ENCODE measurements at places on chromosomes 13 and 19.

- no peak for DNase-seq
Observed at GRCh38 chr19:33231511-33231910, 5.9 kb upstream of the SLC7A10 start.

DNA sequence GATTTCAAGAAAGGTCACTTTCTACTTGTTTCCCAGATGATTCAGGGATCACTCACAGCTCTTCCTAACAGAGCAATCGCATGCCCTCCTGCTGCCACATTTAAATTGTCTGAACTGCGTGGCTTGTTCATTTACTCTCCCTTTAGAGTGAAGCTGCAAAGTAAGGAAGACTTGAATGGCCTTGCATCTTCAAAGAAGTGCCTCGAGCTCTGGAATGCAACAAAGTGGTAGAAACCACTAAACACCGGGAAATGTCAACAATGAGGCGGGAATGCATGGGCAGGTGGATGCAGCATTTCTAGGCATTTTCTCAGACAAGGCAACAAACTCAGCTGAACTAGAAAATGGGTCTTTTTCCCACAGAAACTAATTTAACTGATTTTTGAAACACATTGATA is 10.3 kb upstream of the DACH1 start:
- no peak for DNase-seq

DNA sequence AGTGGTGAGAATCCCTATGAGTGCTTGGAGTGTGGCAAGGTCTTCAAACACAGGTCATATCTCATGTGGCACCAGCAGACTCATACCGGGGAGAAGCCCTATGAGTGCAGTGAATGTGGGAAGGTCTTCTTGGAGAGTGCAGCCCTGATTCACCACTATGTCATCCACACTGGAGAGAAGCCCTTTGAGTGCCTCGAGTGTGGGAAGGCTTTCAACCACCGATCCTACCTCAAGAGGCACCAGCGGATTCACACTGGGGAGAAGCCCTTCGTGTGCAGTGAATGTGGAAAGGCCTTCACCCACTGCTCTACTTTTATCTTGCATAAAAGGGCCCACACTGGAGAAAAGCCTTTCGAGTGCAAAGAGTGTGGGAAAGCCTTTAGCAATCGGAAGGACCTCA is 18.7 kb upstream of the AURKC start:
- no peak for DNase-seq

DNA sequence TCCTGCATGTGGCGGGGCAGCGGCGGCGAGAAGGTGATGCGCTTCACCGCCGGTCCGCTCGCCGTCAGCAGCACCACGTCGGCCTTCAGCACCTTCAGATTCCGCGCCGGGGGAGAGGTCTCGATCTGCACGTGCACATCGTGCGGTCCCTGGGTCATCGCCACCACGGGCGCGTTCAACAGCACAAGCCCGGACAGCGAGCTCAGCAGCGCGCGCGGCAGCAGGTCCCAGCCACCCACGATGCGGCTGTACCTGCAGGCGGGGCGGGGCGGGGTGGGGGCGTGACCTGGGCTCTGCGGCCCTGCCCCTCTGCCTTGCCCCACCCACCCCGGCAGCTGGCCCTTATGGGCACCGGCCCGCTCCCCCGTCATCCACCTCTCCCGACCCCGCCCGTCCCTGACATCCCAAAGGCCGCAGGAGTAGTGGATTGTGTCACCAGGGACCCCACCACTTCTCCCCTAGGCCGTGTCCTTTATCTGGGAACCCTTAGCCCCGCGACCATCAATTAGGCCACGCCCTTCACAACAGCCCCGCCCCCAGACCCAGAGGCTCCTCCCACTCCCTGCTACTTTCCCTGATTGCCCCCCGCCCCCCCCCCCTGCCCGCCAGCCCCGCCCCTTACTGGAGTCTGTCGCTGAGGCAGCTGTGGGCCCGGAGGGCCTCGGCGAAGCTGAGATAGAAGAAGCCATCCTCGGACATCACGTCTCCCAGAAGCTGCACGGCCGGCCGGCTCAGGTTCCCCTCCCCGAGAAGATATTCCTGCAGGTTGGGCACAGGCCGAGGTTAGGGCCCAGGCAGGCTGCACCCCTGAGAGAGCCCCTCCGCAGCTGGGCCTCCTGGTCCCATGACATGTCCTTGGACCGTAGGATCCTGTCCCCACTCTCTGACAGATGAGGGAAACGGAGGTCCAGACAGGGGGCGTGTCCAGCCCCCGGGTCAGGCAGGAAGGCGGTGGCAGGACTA is 6.1 kb downstream of the IL4I1 start:
- DNase-seq: peak; percentile 68

GRCh38 chr19:35908010-35908441 is at the start of gene TYROBP:
TSS of gene TYROBP (minus strand) at chr19:35908295. CDS start at chr19:35908228, 67 bp downstream.
- no peak for DNase-seq

GRCh38 chr13:30870049-30870884 is 35.8 kb upstream of the MEDAG start:
- DNase-seq: no peak

- DNase-seq: no peak
Observed at GRCh38 chr19:31348481-31349159, 616 bp downstream of the TSHZ3 start.

DNA sequence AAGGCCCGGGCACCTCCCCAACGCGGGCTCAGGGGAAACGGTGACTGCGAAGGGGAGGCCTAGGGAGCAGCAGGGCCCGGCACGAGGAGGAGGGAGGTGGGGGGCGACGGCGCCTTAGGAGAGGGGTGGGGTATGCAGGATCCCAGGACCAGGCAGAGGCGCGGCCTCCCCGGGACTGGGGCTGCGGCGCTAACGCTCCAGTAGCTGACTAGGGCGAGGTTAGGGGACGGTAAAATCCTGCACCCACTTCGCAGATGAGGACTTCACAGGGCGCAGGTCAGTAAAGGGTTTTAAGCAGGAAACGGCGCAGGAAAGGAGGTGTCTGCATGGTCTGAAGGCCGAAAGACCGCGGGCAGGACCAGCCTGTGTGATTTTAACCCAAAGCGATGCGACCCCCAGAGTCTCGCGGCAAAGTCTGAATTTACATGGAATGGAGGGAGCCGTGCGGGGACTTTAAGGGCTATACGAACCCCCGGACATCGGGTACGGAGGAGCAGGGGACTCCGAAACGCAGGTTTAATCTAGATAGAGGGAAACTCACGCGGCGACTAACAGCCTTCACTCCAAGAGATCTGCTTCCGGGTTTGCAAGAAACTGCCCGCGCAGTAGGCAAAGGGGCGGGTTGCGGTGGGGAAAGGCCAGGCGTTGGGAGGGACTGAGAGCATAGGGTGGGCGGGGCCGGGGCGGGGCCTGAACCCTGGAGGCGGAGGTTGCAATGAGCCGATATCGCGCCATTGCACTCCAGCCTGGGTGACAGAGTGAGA is at the start of gene ZNF665:
TSS of gene ZNF665 (minus strand) at position 588 of the 764 bp plus-strand sequence. CDS start 10,460 bp downstream, outside the sequence.
- peak; percentile 56 for DNase-seq

- DNase-seq: peak; percentile 10
Observed at GRCh38 chr13:104984296-104984818, 1551.1 kb downstream of the EFNB2 start.

DNA sequence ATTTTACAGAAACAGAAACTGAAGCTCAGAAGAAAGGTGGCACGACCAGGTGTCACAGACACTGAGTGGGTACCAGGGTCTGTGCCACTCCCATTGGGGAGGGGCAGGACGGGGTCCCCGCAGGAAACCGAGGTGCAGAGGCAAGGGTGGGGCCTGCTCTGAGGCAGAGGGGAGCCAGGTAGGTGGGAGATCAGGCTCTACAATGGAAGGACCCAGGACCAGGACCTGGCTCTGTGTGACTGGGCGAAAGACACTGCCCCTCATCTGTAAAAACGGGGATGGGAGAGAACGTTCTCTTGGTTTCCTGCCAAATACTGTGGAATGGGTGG is 2.8 kb downstream of the PTGIR start:
- no peak for DNase-seq

DNA sequence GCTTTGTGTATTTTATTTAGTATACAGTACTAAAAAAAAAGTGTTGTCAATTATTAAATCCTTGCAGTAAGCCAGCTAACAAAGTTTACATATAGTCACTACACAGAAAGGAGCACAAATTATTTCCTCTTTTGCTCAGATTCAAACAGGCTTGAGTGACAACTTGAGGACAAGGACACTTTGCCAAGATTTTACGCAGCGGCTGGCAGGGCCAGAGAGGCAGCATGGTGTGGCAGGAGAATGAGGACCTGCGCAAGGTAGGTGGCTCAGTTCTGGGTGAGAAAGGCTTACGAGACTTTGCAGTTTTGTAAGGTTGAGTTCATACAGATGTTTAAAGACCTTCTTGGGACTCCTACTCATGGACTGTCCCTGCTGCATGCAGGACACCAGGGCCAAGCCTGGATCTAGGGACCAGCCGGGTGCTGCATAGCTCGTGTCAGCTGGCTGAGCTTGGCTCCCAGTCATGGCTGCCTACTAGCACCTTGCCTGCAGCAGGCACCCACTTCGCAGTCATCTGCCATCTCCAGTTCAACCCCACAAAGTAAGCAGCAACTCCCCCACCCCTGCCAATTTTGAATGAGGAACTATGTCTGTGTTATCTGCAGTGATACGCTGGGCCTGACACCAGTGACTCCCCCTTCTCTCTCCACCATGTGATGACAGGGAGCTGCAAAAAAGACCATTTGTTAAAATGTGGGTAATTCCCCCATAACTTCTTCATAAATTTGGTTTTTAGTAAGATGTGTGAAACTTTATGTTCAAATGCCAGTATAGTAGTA is 3.7 kb upstream of the TUBA3C start:
- no peak for DNase-seq

GRCh38 chr13:34076319-34076718 is 258.4 kb downstream of the RFC3 start:
- no peak for DNase-seq
